ENCODE measurements at places on chromosomes 1 and 21.

DNA sequence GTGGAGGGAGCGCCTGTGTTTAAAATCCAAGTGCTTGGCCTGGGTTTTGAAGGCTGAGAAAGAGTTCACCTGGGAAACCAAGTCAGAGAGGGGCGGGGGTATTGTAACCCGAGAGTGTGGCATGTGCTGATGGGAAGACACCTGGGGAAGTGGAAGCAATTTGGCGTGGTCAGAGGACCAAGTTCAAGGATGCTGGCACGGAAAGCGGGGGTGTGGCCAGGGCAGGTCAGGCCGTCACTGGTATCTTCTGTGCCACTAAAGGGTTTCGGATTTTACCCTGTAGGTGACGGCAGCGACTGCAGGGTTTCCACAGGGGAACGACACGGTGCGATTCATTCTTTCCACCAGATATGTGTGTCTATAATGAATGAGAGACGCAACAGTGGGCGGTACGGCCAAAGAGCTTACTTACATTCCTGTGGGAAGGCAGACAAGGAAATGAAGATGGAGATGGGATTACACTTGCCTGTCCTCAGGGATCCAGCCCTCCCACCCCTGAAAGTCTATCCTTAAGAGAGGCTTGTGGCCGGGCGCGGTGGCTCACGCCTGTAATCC is 31.3 kb downstream of the CA6 start:
- no peak for DNase-seq

DNA sequence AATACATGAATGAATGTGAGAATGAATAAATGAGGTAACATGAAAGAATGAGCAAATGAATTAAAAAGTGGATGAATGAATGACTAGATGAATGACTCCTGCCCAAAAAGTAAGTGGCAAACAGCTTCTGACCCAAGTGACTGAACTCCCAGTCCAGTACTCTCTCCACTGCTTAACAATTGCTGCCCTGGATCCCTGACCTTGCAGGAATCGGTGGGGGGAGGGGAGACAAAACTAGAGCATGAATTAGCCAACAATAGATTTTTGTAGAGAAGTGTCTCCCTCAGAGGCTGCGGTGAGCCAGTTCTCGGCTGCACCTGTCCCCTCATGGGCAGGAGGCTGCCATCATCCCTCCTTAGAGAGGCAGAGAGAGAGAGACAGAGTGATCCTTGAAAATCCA is 5.9 kb upstream of the GRIK3 start:
- DNase-seq: no peak

- no peak for DNase-seq
Observed at GRCh38 chr1:29251164-29252124, 15.1 kb downstream of the PTPRU start.

- no peak for DNase-seq
Observed at GRCh38 chr1:176110203-176110602, 96.9 kb downstream of the COP1 start.

DNA sequence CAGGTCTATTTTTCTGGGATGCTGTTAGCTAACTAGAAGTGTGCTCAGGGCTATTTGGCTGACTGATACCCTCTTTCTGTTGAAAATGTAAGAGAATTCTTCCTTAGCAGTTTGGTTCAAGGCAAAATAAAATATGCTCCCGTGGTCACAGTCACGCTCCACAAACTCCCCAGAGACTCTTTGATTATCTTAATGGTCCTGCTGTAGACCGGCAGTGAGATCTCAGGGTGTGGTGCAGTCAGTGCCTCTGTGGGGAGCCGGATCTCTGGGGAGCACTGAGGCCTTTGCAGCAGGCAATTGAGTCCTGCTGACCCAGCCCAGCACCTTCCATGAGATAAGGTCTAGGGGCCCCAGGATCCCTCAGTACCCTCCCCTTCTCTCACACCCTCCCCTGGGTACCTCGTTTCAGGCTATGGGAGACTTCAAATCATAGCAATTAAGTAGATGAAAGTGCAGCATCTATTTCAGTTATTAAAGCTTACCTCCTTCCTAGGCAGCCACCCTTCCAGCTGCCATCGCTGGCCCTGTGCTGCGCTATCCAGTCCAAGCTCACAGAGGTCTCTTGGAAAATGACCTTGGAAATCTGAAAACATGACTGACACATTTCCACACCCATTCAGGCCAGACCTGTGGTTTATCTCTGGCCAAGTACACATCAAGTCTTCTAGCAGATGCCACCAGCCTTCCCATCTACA is 98.1 kb downstream of the SEC16B start:
- no peak for DNase-seq

DNA sequence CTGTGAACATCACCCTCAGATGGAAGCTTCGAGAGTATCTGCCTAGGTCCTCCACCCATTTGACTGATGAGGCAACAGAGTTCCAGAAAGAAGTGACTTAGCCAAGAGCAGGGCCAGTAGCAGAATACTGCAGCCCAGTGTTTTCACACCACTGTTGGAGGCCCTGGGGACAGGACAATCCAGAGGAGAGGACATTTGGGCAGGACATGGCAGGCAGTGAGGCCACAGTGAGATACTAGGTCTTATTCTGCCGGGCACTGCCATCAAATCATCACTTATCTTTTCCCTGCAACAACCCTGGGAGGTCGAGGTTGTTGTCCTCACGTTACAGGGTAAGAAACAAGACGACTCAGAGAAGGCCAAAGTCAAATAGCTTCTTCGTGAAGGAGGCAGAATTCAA is 5.5 kb upstream of the FOXO6 start:
- DNase-seq: no peak

DNA sequence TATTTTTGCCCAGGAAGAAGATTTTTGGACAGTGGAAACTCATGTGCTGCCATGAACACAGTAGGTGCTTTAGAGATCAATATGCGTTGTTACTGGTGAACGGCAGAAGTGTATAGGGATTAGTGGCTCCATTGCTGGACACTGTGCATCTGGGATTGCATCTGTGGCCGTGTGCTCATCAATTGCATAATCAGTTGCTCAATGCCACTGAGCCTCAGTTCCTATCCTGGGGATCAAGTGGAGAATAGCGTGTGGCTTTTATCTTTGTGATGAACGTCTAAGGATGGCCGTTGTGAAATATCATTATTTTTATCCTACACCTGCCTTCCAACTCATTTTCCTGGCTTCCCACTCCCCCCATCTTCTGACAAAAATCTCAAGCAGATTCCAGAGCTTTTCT is 5.4 kb downstream of the TNN start:
- DNase-seq: no peak

- DNase-seq: no peak
Observed at GRCh38 chr1:33158366-33158765, 23.5 kb downstream of the TRIM62 start.

GRCh38 chr1:161956930-161957329 is 66.7 kb downstream of the OLFML2B start:
- DNase-seq: no peak

DNA sequence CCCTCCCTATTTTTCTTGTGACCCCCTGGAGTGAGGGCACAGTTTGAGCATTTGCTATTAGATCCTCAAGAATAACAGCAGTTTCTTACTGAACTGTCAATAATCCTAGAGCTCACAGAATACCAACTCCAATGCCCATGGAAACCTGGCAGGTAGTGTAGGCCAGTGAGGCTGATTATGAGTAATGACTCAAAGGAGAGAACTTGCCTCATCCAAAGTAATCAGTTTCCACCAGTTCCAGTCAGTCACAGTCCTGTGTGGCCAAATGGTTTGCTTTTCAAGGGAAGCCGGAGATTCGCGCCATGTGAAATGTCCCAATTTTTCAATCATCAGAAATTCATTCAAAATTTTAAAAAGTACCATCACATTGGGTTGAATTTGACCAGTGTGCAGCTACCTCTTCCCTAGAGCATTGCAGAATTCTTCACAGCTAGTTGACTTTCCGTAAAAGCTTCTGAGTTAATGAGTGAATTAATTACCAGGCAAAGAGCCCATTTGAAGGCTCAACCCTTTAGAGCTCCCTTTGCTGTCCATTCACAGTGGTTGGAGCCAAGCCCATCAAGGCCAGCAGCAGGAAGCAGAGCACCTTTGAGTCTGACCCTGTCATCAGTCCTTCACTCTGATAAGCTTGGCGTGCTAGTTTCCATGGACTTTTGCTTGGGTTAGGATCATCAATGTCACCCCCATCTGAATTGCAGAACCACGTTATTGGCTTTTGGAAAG is 170.3 kb downstream of the KAZN start:
- no peak for DNase-seq

DNA sequence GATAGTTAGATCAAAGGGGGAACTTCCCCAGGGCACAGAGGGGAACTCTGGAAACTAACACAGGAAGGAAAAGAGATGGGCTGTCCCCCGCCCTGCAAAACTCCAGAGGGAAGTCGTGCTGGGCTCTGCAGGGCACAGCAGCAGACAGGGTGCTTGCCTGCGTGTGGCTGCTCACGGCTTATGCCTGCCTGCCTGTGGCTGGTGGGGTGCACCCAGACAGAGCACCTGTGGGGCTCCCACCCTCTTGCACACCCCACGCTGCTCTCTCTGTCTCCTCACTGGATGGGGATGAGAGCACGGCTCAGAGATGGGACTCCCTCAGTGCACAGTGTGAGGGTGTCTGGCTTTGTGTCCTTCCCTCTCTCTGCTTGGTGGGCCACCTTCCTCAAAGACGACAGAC is 13.5 kb upstream of the ETV3L start:
- no peak for DNase-seq

DNA sequence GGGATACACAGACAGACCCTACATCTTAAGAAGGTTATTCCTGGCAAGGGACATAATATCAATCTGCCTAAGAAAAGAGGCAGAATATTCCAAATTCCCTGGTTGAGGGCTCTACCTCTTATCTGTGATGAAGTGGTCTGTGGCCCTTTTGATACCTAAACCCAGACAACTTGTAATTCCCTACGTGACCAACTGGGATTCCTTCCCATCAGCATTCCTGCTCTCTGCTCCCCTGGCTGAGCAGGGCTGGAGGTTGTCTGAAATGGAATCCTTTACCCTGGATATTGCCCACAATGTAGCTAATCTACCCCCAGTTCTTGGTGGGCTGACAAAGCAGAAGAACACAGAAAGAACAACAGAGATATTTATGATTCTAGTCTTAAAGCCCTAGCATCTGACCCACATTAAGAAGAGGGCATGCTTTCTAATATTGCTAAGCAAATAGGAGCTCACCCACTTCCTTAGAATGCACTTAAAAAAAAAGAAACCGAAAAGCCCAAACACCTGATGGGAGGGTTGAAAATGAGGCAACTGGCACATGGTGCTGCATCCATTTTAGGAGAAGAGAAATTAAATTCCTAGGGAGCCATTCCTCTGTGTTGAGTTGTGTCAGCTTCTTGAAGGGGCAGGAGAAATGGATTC is 36.8 kb downstream of the GADD45A start:
- no peak for DNase-seq

- no peak for DNase-seq
Observed at GRCh38 chr1:200457810-200458209, 48.0 kb upstream of the ZNF281 start.

DNA sequence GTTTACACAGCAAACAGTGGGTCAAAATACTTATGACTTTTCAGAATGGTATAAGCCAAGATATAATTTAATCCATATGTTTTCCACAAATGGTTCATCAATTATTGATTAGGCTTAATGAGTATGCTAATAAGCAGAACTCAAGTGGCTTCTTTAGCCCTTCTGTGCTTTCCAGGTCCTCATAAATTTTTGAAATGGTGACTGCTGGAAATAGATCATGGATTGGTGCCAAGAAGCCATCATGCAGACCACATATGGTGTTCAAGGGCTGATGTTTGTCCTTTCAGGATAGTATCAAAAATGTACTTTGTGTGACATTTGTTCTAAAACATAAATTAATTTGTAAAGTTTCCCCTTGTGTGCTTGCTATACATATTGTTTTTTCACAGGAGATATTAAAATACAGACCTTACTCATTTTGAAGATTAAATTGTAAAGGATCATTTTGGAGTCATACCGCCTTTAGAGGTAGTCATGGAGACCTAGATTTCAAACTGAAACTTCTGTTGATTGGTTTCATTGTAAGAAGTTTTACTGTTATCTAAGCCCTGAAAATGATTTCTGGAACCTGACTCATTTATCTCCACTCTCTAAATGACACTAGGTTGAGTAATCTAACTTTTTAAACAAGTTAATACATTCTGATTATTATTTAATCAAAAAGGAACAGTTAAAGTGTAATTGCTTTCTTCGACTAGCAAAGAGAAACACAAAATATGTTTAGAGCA is 507.9 kb downstream of the PLA2G4A start:
- no peak for DNase-seq

DNA sequence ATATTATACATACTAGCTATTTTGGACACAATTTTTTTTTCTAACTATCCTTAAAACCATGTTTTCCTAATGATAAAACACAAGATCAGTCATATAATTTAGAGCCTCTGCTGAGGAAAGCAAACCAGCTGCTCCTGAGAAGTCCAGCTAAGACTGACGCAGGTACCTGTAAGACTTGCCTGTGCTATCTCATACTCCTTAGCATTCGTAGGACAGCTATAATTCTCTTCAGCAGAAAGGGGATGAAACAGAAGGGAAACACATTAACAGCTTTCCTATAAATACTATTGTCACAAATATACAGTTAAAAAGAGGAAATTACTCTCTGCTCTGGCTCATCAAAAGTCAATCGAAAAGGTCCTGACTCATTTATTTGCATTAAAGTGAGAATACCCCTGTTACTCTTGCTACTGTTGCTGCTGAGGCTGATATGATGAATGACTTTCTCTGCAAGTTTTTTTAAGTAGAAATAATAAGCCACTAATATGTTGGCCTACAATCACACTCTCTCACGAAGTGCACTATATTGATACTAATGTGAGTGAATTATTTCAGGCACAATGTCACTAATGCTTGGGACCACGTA is 757.1 kb downstream of the KCNT2 start:
- DNase-seq: no peak

DNA sequence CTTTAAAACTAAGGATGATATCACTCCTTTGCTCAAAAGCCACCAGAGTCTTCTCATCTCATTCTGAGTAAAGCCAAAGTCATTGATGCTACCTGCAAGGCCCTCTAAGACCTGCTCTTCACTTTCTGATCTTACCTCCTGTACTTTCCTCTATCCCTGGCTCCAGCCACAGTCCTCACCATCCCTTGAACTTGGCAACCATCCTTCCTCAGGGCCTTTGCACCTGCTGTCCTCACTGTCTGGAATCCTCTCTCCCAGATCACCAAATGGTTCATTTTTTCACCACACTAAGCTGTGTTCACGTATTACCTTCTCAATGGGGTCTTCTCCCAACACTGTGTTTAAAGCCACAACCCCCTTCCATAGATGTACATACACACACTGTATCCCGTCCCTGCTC is 4.3 kb upstream of the PHLDA3 start:
- no peak for DNase-seq

DNA sequence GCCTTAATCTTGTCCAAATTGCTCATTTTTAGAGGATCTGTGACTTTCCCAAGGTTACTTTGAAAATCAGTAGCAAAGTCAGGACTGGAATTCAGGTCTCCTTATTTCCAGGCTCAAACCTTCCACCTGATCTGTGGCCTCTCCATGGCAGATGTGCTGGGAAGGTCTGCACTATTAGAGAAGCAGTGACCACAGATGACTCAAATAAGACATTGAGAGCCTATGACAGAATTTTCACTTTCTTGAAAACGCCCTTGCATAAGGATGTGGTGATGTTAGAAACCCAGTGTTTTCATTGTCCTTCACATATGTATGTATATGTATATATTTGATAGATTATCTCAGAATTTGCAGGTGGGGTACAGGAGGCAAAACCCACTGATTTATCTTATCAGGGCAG is 45.3 kb downstream of the TTC39A start:
- no peak for DNase-seq

GRCh38 chr1:40799351-40799867 is 15.8 kb downstream of the KCNQ4 start:
- no peak for DNase-seq
